Heart left ventricle (tissue), 16 donors: ENCODE measurements at places on chromosomes 6 and 20. TPM values are rescaled to one million over a fixed set of nuclear protein-coding genes. Genes with fewer than 3 reads are reported as not detected.

Gene LGSN
- not detected for total RNA-seq

Gene RBPJL
- total RNA-seq, result not detected

Gene PI3
- not detected for total RNA-seq

Gene ASIP
- total RNA-seq, result 3.4 TPM

Gene BPIFB1
- total RNA-seq, result not detected

Gene MEI4
- total RNA-seq, result 0.67 TPM

Gene CST1
- not detected for total RNA-seq

Gene TGM6
- not detected for total RNA-seq

Gene TMEM200A
- total RNA-seq, result 1.9 TPM

Gene FBXO30
- total RNA-seq, result 12.4 TPM

Gene TCF15
- total RNA-seq, result 5.8 TPM

Gene GRIK2
- 2.4 TPM for total RNA-seq

Gene UBD
- not detected for total RNA-seq

Gene ARMC2
- total RNA-seq, result 7.4 TPM

Gene DPPA5
- not detected for total RNA-seq

Gene TRPC4AP
- 47.7 TPM for total RNA-seq
